ENCODE measurements at places on chromosomes 3 and 15.

- DNase-seq = no peak
These were observed 150.3 kb upstream of the ARHGEF26 start for GRCh38 chr3:153970741-153971347.

- DNase-seq = no peak
These were observed 88.6 kb upstream of the GSK3B start for GRCh38 chr3:120182613-120183511.

- no peak for DNase-seq
These were observed 1141.4 kb downstream of the TBL1XR1 start for GRCh38 chr3:176055836-176056235.

GRCh38 chr3:78728406-78729145 lies 1039.2 kb downstream of the ROBO1 start:
- DNase-seq = no peak

DNA sequence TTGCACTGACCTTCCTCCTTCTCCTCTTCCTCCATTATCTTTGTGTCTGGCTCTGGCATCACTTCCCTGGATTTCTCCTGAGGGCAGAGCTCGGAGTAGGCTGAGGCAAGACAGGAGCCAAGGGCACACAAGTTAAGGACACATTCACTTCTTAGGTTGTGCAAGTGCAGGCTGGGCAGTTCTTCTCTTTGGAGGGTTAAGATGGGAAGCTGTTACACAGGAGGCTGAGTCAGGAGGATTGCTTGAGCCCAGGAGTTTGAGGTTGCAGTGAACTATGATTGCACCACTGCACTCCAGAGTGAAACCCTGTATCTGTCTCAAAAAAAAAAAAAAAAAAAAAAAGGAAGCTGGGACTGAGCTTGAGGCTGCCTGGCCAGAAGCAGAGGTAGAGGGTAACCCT lies 176.2 kb upstream of the ANKRD28 start:
- no peak for DNase-seq

- no peak for DNase-seq
These were observed 18.9 kb downstream of the HDC start for GRCh38 chr15:50246631-50247030.

DNA sequence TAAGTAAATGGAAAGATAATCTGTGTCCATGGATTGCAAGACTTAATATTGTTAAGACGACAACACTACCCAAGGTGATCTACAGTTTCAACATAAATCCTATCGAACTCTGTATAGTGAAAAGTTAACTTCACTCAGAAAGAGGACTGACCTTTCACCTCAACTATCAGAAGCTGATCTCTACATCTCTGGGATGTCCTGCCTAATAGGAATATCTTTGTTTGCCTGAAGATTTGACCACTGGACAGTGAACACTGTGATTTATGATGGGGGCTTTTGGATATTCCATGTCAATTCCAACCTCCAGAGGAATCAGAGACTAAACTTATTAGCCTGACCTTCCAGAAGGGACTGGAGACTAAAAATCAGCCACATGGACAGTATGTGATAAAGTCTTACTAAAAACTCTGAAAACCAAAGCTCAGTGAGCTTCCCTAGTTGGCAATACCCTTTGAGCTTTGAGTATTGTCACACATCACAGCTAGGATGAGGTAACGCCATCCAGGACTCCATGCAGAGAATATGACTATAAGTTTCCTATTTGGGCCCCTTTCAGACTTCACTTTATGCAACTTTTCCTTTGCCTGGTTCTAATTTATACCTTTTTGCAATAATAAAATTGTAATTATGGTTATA lies 164.9 kb upstream of the SETMAR start:
- no peak for DNase-seq

DNA sequence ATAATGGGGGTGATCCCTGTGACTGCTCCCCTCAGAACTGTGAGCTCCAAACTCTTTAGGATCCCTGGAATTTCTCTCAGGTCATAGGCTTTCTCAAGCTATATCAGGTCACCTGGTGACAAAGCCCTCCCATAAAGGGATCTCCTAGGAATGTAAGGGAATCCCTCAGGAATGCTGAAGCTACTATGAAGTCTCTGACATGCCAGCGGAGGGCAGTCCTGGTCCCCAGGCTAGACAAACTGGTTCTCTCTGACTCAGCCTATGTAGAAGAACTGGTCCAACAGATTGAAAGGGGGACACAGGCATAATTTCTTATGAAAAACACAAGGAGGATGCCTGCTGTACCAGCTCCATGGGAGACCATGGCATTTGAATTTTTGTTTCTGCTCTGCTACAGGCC lies 6.7 kb downstream of the LPCAT4 start:
- no peak for DNase-seq

DNA sequence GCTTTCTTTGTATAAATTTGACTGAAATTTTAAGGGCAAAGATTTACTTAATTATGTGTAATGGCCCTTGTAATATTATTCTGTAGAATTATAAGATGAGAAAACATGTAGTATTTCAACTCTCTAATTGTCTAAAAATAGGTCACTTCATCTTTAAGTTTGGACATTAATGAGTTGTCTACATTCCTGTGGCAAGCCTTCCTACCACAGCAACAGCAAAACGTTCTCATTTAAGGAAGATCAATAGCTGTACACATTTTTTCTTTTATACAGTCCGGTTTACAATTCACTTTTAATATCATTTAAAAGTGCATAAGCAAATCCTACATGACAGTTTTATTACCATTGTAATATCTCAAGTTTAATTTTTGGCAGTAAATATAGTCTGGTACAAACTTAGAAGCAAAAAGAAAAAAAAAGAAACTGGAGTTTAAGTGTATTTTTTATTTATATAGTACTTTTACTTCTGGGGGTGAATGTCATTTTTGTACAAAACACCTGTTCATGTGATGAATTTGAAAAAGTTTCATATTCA lies 501.8 kb downstream of the ZPLD1 start:
- no peak for DNase-seq

DNA sequence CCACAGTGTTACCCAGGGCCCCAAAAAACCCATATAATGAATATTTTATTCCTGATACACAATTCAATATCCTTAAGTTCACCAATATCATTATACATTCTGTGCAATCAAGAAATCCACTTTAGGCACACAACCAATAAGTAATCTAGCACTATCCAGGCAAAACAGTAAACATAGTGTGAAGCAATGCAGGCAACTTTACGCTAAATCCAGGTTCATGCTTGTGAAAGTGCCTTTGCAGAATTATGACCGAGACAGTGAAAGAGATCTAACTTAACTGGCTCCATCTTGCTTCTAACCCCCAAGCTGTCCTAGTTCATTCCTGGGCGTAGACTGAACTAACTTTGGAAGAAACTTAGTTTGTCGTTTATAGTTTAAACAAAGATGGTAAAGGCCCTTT lies 34.2 kb upstream of the INO80 start:
- no peak for DNase-seq

DNA sequence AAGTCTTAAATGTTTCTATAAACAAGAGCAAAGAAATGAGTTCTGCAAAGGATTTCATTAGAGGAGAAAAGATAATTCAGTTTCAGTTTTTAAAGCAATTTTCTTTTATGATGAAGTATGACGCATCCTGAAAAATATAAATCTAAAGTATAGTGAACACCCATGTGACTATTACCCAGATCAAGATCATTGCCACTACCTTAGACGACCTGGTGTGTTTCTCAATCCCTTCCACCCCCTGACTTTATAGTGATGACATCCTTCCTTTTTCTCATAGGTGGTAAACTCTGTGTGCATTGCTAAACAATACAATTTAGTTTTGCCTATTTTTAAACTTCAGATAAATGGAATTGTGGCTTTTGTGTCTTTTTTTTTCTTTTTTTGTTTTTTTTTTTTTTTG lies 8.4 kb downstream of the STT3B start:
- DNase-seq = no peak

- DNase-seq = peak; percentile 29
These were observed 38.8 kb upstream of the CLDN18 start for GRCh38 chr3:137970914-137971831.

GRCh38 chr3:123559040-123559861 lies 25.6 kb downstream of the HACD2 start:
- DNase-seq = no peak

- DNase-seq = no peak
These were observed 1116.3 kb upstream of the CADM2 start for GRCh38 chr3:83842511-83842910.

DNA sequence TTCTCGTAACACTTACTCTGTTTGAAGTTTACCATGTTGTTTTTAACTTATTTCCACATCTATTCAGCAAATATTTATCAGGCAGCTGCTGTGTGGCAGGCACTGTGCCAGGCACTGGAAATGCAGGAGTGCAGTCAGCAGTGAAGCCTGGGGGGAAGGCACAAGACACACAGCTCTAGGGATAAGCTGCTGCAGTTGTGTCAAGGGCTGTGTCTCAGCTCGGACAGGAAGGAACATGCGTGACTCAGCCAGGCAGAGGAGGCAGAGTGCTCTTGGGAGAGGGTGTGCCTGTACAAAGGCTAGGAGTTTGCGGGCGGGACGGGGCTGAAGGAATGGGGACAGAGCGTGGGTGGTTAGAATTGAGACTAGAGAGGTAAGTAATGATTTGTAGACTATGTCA lies 24.7 kb downstream of the LYSMD4 start:
- DNase-seq = no peak

GRCh38 chr3:47578119-47578632 lies 489 bp downstream of the CSPG5 start:
- peak; percentile 34 for DNase-seq

DNA sequence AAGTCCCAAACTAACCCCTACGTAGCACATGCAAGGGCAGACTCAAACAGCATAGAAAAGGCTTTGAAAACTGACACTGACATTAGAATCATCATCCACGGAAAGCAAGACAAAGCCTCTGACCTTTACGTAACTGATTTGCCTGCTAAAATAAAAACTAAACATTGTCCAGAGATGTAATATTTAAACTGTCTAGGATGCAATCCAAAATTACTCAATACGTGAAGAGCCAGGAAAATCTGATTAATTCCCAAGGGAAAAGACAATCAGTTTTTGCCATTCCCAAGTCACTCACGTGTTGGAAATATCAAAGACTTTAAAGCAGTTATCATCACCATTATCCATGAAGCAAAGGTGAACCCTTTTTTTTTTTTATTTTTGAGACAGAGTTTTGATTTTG lies 13.3 kb upstream of the IQCF1 start:
- no peak for DNase-seq

DNA sequence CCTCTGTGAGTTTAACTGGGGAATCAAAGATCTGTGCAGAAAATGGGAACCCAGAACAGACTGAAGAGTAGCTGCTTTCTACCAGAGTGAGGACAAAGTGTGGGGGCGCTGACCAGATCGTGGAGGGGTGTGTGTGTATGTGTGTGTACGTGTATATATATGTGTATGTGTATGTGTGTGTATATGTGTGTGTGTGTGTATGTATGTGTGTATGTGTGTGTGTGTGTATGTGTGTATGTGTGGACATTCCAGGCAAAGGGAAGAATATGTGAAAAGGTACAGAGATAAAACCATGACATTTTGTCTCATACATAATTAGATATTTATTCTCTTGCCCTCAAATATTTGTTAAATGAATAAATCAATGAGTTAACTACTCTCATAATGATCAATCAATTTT lies 54.9 kb upstream of the DPPA4 start:
- no peak for DNase-seq

GRCh38 chr3:29284497-29284896 lies 3.6 kb downstream of the RBMS3 start:
- DNase-seq = no peak

GRCh38 chr3:189766416-189766815 lies 135.2 kb downstream of the TP63 start:
- no peak for DNase-seq

GRCh38 chr3:134132961-134133360 lies 103.2 kb upstream of the SLCO2A1 start:
- no peak for DNase-seq

GRCh38 chr3:100992231-100993012 lies 799 bp downstream of the ABI3BP start:
- DNase-seq = no peak

GRCh38 chr15:101410612-101411011 lies 78.9 kb downstream of the PCSK6 start:
- no peak for DNase-seq

- no peak for DNase-seq
These were observed 630.4 kb downstream of the CADM2 start for GRCh38 chr3:85589145-85589544.

DNA sequence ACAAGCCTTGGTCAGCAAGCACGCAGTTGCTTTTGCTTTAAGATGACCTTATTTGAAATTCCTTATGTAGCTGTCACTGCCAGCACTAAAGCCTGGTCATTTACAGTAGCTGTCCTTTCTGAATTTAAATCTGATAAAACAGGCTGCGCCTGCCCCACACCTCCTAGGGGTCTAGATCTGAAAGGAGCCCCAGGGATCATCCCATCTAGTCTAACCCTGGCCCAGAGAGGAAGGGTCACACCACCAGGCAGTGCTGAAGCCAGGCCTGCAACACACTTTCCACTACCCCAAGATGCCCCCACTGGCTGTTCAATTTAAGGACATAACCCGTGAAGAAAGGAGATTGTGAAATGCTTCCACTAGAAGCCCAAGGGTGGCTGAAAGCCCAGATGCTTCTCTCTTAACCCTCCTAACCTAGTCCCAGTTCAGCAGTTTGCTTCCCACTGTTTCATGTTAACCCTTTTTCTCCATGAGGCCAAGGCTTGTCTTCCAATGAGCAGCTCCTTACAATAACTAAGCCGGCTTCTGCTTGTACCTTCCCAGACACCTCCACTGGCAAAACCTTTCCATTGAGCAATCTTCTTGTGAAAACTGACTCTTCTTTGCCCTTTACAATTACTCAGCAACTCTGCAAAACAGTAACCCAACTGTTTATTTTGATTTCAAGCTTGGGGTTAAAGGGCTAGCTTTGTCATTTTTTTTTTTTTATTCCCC lies 198.9 kb upstream of the LPP start:
- DNase-seq = no peak

GRCh38 chr3:141260630-141260927 lies 29.0 kb downstream of the PXYLP1 start:
- no peak for DNase-seq

DNA sequence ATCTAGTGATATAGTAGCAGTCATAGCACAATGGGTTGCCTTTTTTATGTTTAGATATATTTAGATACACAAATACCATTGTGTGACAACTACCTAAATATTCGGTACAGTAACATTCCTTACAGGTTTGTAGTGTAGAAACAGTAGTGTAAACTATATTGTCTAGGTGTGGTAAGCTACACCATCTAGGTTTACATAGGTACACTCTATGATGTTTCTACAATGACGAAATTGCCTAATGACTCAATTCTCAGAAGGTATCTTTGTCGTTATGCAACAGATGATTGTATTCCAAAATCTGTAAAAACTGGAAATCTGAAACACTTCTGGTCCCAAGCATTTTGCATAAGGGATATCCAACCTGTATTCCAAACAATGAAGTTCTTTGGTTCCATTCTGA lies 24.3 kb downstream of the PLOD2 start:
- no peak for DNase-seq

DNA sequence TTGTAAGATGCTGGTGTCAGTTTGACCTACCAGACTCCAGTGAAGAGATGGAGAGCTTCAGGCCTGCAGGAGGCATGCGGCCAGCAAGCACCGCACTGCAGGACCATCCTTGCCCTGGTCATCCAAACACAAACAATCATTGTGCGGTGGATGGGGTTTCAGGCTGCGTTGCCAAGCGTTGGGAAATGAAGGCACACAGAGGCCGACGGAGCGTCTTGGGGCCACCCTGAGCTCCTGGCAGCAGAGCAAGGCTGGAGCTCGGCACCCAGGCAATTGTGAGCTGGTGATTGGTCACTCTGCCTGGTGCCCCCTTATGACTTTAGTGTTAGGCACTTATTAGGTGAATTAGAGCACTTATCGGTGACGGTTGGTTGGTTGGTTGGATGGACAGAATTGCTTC lies 222.6 kb upstream of the RGMA start:
- DNase-seq = no peak
